ENCODE measurements at places on chromosomes 6 and 20.

DNA sequence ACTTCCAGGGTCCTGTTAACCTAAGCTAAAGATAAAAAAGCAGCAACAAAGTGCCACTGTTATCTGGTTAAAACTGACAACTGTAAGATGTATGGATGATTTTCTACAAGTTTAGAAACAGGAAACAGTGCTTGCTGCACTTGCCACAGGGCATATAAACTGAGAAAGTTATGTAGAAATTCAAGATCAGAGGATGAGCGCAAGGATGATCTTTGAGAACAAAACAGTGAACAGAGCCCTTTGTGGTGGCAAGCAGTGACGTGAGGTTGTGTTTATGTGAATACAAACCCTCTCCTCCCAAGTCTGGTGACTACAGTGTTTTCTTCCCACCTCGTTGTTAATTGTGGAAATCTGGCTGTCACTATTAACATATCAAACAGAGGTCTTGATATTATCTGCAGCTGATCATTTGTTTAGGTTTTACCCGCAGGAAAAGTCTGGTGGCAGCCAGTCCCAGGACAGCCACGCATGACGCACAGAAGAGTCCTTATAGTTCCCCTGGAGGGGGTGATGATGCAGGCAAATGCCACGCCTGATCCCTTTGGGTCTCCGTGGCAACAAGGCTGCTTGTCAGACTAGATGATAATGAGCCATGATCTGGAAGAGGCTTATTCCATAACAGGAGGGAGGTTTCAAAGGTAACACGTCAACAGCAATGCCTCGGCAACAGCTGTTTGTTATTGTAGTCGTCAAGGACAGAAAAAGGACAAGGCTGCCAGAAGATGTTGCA is 43.1 kb upstream of the TNFAIP3 start:
- DNase-seq = peak; percentile 90

DNA sequence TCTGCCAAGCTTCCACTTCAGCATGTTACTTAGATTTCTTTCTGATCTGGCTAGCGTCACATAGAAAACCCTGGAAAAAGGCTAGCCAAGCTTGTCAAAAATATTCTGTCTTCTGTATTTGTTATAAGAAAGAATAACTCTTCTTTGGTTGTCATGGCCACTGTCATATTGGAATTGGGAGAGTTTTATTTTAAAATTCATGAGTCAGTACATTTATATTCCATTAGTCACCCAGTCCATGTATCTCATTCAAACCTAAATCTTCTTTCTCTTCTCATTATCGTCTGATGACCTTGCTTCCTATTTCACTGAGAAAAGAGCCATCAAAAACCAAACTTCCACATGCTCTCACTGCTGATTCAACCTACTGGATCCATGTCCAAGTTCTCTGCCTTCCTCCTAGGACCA is 65.7 kb downstream of the EPM2A start:
- no peak for DNase-seq

DNA sequence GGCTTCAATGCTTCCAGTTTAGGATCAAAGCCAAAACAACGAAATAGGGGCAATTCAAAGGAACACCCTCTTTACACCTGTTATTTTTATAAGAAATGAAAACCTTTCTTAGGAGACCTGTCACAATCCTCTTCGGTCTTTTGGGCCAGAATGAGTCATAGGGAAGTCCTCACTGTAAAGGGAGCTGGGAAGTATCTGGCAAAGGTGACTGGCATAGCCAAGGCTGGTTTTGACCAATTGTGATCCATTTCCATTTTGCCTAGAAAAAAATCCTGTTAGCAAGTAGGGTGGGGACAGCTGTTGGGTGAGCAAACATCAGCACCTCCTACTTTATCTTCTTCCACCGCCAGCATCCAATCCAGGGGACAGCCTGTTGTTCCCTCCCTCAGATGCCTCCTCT is 343.2 kb upstream of the SULF2 start:
- no peak for DNase-seq

- no peak for DNase-seq
Measured at GRCh38 chr20:17560344-17561074, 9.4 kb upstream of the DSTN start.

DNA sequence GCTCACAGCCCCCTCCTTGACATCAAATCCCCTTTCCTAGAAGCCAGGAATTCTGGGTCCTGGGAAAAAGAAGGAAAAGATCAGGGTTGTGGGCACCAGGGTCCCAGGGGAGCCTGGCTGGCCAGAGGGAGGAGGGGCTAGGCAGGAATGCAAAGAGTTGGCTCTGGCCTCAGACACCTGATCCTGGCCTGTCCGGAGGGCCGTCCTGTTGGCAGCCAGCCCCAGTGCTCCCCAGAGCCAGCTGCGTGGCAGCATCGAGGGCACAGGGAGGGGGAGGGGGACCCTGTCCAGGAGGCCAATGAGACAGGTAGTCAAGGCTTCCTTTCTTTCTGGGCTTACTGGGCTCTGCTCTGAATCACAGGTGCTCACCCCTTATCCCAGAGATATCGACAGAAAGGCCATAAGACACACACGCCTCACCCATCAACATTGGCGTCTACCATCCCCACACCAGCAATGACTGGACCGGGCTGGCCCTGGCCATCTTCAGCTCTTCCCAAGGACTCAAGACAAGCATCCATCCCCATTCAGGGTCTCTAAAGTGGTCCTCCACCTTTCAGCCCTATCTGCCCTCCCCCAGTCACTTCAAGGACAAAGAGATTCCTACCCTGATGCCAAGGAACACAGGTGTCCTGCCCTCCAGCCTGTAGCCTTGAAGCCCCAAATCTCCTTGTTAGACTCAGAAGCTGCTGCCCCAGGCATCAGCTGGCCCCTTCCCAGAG is 723 bp downstream of the COL11A2 start:
- DNase-seq = no peak

- no peak for DNase-seq
Measured at GRCh38 chr6:999552-999951, 306.6 kb upstream of the EXOC2 start.

GRCh38 chr6:163984124-163984936 is 569.8 kb downstream of the QKI start:
- DNase-seq = no peak

DNA sequence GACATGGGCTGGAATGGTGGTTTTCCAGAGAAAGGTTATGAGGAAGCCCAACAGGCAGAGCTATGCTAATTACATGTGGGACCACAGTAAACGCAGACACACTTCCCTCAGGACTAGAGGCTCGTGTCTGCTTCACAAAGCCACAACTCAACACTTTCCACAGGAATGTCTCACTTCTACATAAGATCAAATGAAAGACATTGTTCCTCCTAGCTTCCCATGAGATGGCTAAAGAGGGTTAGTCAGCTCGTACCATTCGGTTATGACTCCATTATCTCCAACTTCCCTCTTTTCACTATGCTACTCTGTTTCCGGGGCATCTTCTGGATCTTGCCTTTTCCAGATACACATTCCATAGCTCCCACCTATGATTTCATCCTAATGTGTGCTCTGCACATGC is 29.1 kb upstream of the ZC3H12D start:
- no peak for DNase-seq

DNA sequence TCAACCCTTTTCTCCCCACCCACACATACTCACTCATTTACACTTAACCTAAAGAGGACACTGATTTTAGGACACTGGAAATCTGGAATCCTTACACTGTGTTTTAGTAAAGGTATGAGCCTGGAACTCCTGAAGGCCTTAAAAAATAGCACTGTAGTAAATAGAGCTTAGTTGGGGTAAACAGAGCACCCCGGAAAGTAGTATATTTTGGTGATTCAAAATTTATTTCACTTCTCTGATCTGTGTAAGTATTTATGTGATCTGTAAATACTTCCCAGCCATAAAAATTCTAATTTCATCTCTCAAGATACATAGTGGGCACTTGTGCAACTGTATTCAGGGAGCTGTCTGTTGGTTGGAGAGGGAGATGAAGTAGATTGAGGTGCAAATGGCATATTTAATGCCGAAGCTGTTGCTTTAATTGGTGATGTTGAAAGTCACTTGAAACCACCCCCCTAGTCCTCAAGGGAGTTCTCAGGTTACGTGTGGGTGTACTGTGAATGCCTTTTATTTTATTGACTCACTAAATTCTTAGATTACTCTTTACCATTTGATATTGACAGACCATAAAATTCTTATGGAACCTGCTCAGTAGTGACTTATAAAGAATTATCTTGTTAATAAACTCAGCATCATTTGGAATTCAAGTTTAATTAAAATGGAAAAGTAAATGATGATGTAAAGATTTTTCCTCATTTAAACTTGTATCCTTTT is 154.9 kb downstream of the SOX4 start:
- DNase-seq = no peak

GRCh38 chr6:108920751-108921150 is 72.5 kb downstream of the ARMC2 start:
- no peak for DNase-seq

GRCh38 chr20:58017231-58017969 is 211.1 kb downstream of the ANKRD60 start:
- no peak for DNase-seq

GRCh38 chr6:31083742-31084354 is 28.5 kb downstream of the C6orf15 start:
- no peak for DNase-seq

DNA sequence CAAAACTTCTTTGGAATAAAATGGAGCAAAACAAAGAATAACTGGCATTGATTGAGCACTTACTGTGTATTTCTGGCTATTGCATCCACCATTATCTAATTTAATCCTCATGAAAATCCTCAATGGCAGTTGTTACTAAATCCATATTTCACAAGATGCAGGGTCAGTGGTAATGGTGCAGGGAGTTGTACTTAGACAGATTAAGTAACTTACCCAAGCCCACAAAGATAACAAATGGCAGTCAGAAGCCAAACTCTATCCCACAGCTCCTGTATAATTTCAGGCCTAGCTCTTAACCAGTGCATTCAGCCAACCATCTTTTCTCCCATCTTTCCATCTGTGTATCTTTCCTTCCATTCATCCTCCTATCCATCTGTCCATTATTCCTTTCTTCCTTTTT is 29.3 kb upstream of the SSTR4 start:
- DNase-seq = no peak

DNA sequence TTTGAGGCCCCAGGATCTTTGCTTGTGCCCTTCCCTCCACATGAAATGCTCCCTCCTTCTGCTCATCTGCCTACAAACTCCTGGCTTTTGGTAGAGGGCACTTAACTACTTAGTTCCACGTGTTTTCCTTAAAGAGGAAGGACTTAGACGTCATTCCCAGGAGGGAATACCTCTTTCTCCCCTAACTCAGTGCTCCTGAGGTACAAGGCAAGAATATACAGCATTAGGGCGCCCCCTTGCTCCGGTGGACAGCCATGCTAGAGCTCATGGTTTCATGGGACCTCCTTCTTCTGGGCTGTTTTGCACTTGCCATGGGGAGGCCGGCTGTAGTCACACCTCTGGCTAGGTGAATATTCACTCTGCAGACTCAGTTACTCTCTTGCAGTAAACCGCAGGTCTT is 93.8 kb upstream of the LY86 start:
- DNase-seq = no peak

GRCh38 chr20:35978041-35978513 is 9.7 kb downstream of the CNBD2 start:
- no peak for DNase-seq

- DNase-seq = no peak
Measured at GRCh38 chr6:41714556-41715273, 20.7 kb downstream of the TFEB start.

DNA sequence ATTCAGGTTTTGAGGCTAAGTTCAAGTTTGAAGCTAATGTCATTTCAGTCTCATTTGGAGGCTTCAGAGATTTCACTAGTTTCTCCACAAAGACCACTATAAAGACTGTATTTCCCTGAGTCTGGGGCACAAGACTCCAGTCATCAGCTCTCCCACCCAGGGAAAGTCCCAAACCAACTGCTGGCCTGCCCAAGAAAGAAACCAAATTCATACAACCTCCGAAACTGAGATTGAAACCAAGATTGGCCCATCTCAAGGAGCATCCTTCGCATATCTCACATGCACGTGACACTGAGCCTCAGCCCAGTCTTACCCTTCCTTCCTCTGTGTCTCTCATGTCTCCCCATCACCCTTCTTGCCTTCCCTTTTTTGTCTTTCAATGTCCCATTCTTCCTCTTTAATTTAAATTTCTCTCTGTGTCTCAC is 3.5 kb upstream of the LTA start:
- DNase-seq = peak; percentile 72

DNA sequence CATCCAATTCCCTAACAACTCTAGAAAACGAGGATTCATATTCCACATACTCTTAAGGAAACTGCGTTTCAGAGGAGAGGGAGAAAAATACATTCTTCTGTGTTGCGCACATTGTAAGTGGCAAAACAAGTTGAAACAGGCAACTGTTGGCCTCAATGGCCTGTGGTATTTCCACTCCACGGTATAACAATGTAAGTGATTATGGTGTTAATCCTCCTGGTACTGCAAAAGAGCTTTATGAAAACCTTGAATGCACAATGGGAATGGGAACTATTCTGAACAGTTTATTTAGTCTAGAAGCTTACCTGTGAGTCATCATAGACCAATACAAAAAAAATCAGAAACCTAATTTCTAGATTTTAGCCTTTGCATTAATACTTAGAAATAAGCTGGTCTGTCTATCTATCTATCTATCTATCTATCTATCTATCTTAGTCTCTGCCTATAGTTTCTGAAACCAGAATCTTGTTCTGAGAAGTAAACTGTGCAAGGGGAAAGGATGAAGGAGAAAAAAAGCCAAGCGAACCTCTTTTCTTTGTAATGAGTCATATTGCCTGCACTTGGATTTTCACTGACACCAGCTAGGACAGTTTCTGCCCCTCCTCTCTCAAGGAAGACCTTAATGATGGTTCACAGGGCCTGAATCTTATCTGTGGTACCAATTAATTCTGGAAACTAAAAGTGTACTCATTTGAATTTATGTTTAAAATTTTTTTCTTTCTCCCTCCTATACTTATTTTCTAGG is 101.5 kb downstream of the RNF144B start:
- no peak for DNase-seq

DNA sequence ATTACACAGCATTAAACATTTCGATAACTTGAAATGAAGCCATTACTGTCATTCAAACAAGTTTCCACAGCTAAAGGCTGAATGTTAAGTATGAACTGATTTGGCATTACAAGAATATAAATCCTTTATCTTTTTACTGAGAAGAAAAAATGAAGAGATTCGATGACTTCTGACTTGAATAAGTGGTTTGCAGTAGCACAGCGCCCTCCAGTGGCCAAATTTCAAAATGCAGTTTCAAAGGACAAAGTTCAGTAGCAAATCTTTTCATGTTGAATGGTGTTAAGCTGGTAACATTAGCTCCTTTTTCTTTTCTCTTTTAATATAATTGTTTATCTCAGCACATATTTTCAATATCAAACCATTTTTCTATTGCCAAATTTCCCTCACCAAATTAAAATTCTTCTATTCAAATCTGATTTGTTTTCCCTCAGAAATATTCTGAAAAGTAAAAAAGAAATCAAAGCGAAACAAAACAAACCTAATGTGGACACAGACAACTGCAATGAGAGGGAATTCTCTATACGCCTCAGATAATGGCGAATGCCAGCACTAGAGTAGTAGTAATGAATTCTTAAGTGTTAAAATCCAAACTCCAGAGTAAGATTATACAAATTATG is 145.7 kb downstream of the BTBD9 start:
- peak; percentile 70 for DNase-seq

GRCh38 chr6:90406957-90407356 is 110.3 kb upstream of the BACH2 start:
- DNase-seq = no peak
